ENCODE measurements at places on chromosomes 16 and 17. TPM values are rescaled to one million over a fixed set of nuclear protein-coding genes. Genes with fewer than 3 reads are reported as not detected.

- no peak overlapping the region for H3K27ac ChIP-seq
- no peak overlapping the region for H3K4me3 ChIP-seq
- DNase-seq, result no peak
- no peaks in the 10 kb centered on the region for H3K27me3 ChIP-seq
- peaks cover 33% of the 10 kb centered on the region for H3K36me3 ChIP-seq
- H3K4me1 ChIP-seq, result no peaks in the 10 kb centered on the region
Measured at GRCh38 chr17:73248532-73248931, 13.1 kb downstream of the CPSF4L start.

GRCh38 chr17:43118679-43119615 is 6.2 kb downstream of the BRCA1 start:
- no peaks in the 10 kb centered on the region for H3K36me3 ChIP-seq
- no peak overlapping the region for H3K4me3 ChIP-seq
- H3K4me1 ChIP-seq, result no peaks in the 10 kb centered on the region
- no peak overlapping the region for H3K27ac ChIP-seq
- DNase-seq, result no peak
- no peaks in the 10 kb centered on the region for H3K27me3 ChIP-seq

Gene ETV4
- total RNA-seq, result 20.2 TPM

Gene GAN
- total RNA-seq, result 15.2 TPM

Gene APOBR
- 12.6 TPM for total RNA-seq

Gene DLX4
- total RNA-seq, result not detected

DNA sequence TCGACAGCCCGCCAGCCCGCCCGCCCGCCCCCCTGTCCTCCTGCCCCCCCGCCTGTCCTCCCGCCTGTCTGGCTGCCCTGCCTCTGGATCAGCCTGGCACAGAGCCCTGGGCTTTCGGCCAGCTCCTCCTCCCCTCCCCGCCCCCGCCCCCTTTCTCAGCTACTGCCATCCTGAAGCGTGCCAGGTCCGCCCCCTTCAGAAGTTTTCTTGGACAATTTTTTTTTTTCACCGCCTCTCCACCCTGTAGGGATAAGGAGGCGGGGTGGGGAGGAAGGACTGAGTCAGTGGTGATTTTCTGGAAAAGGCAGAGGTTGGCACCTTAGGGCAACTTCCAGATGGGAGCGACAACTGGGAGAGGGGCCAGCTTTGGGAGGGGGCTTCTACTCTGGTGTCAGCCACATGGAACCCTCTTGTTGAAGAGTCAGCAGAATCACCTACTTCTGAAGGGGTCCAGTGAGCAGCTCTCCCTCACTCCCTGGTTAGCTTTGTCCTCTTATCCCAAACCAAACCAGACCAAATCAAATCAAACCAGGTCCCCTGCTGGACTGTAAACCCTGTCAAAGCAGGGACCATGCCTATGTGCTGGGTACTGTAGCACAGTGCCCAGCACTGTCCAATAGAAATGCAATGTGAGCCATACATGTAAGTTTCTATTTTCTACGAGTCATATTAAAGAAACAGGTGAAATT is 19.7 kb downstream of the IGF2BP1 start:
- no peaks in the 10 kb centered on the region for H3K36me3 ChIP-seq
- H3K4me3 ChIP-seq, result no peak overlapping the region
- no peaks in the 10 kb centered on the region for H3K4me1 ChIP-seq
- no peaks in the 10 kb centered on the region for H3K27me3 ChIP-seq
- DNase-seq, result no peak

Gene GAST
- total RNA-seq, result not detected

DNA sequence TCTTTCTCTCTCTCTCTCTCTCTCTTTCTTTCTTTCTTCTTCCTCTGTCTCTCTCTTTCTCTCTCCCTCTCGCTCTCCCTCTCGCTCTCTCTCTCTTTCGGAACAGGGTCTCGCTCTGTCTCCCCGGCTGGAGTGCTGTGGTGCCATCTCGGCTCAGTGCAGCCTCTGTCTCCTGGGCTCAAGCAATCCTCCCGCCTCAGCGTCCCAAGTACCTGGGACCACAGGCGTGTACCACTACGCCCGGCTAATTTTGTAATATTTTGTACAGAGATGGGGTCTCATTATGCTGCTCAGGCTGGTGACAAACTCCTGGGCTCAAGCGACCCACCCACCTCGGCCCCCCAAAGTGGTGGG is 12.7 kb upstream of the KLHDC4 start:
- DNase-seq, result no peak
- H3K27me3 ChIP-seq, result no peaks in the 10 kb centered on the region
- H3K27ac ChIP-seq, result no peak overlapping the region
- H3K36me3 ChIP-seq, result no peaks in the 10 kb centered on the region
- peaks cover 4% of the 10 kb centered on the region for H3K4me1 ChIP-seq

DNA sequence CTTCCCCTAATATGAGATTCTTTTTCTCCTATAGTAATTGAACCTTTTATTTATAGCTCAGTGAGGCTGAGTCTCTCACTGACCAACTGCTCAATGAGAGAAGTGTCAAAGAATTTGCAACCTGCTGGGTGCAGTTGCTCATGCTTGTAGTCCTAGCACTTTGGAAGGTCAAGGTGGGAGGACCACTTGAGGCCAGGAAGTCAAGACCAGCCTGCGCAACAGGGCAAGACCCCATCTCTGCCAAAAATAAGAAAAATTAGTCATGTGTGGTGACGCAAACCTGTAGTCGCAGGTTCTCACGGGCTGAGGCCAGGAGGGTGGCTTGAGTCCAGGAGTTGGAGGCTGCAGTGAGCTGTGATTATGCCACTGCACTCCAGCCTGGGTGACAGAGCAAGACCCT is 30.9 kb upstream of the CRYBA1 start:
- no peaks in the 10 kb centered on the region for H3K27me3 ChIP-seq
- no peak overlapping the region for H3K27ac ChIP-seq
- no peaks in the 10 kb centered on the region for H3K4me1 ChIP-seq
- no peak for DNase-seq

DNA sequence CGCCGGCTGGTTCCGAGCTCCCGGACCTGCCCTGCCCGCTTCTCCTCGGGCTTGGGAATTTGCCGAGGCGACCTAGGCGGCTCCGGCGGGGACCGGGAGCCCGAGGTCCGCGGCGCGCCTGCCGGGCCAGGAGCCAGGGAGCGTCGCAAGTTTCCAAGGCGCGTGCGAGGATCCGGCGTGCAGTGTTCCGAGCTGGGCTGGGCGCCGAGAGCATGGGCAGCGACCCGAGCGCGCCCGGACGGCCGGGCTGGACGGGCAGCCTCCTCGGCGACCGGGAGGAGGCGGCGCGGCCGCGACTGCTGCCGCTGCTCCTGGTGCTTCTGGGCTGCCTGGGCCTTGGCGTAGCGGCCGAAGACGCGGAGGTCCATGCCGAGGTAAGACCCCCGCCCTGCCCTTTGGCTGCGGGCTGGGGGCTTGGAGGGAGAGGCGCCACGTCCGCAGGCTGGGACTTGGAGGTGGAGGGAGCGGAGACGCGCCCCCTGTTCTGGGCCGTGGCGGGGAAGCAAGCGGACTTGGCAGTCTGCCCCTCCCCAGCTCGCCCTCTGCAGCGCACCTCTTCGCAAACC is 668 bp downstream of the MMP15 start:
- DNase-seq, result no peak
- no peaks in the 10 kb centered on the region for H3K27me3 ChIP-seq
- no peaks in the 10 kb centered on the region for H3K36me3 ChIP-seq

DNA sequence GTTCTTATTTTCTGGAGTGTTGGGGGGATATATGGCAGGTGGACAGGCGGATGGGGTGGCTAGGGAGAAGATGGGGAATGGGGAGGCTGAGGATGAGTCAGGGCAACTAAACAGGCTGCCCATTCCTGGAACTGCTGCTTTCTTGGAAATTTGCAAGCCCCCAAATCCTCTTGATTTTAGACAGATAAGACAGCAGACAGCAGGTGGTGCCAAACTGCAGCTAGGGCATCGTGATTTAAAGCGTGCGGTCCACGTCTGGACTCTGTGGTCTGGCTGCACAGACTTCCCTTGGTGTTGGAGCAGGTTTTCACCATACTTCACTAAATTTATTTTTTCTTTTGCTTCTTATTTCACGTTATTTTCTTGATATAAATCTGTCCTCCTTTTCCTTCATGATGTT is 10.9 kb upstream of the KRT24 start:
- H3K4me1 ChIP-seq, result no peaks in the 10 kb centered on the region
- H3K27ac ChIP-seq, result no peak overlapping the region
- DNase-seq, result no peak
- no peaks in the 10 kb centered on the region for H3K36me3 ChIP-seq

Gene DECR2
- 89.1 TPM for total RNA-seq

All from Peyer's patch (tissue), 4 donors.